ENCODE measurements at places on chromosomes 6 and 20. TPM values are rescaled to one million over a fixed set of nuclear protein-coding genes. Genes with fewer than 3 reads are reported as not detected.

DNA sequence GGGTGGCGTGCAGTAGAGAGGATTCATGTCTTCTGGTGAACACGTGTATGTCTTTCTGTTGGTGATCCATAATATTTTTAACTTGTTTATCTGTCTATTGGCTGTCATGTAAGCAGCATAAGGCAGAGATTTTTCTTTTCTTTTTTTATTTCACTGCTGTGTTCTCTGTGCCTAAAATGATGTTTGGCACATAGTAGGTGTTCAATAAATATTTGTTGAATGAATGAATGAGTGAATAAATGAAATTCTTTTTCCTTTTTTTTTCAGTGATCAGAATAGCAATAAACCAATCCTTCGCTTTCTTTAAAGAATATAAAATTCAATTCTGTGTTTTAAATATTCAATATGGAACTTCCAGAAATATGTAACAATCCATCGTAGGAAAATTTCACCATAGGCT is 30.0 kb downstream of the MAK start:
- no peak for DNase-seq

GRCh38 chr20:52621401-52621800 is 350.8 kb upstream of the TSHZ2 start:
- no peak for DNase-seq

DNA sequence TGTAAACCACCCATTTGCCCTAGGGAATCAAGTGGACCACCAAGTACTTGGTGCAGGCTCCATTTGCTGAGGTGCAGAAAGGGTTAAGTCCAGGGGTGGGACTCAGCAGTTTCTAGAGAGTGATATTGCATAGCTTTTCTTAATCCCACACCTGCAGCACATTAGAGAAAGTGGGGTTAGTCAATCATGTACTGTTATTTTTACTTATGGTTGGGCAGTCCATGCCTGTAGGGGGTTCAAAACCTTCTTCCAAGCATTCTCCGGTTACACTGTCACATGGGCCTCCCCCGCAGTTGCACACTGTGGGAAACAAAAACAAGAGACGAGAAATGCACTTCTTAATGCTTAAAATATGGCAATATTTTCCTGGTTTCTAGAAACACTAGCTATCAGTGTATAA is 65.5 kb downstream of the LAMA4 start:
- no peak for DNase-seq

DNA sequence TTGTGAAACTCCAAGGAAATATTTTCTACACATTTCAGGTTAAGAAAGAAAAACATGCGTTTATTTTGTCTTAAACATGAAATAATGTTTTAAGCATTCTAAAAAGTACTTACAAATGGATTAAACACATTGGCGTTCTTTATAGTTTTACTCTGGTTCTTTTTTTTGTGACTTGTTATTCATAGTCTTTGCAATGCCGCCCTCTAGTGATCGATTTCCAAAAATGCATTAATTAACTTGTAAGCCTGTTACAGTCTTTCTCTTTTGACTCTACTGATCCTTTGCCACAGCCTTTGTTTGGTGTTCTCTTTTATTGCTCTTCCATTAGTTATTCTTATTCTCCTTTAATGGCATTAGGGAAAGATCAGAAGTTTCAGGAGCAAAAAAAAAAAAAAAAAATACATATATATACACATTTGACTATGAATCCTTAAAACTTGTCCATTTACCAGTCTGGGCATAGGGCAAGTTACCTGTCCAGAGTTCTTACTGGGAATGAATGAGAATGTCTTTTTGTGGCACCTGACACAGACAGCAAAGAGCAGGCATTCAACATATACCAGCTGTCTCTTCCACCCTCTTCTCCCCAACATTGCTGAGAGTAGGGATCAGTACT is 59.9 kb downstream of the MACROD2 start:
- DNase-seq: no peak

- DNase-seq: no peak
Measured at GRCh38 chr20:6993511-6993910, 226.0 kb downstream of the BMP2 start.

- DNase-seq: no peak
Measured at GRCh38 chr20:22586645-22587310, 2.4 kb upstream of the FOXA2 start.

DNA sequence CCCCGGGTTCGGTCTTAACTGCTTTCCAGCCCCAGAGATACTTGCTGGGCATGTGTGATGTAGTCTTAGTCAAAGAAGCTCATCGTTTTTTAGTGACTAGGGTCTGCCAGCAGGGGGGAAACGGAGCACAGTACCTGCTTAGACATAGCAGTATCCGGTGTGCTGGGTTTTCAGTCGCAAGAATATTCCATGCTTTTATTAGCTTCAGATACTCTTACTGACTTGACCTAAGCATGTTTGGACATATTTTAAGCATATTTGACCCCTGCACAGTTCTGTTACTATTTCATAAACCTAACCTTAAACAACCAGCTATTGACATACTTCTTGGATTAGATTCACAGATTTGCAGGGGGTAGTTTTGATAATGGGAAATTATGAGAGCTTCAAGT is 3.0 kb downstream of the E2F3 start:
- DNase-seq: no peak

DNA sequence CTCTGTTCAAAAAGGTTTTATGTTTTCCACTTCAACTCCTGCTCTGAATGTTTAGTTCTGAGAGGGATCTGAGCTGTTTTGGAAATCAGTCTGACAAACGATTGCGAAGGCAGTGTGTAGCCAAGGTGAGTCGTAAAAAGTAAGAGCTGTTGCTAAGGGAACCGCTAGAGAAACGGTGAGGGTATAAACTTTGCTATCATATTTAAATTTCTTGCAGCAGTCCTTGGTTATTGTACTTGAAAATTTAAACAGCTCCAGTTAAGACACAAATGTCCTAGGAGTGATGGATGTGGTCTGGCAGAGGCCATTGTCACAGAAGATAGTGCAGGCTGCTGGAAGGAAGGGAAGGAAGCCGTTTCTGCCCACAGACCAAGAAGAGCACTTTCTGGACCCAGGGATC is 64.9 kb upstream of the CITED2 start:
- no peak for DNase-seq

- peak; percentile 84 for DNase-seq
Measured at GRCh38 chr6:16331384-16332174, 93.2 kb downstream of the GMPR start.

DNA sequence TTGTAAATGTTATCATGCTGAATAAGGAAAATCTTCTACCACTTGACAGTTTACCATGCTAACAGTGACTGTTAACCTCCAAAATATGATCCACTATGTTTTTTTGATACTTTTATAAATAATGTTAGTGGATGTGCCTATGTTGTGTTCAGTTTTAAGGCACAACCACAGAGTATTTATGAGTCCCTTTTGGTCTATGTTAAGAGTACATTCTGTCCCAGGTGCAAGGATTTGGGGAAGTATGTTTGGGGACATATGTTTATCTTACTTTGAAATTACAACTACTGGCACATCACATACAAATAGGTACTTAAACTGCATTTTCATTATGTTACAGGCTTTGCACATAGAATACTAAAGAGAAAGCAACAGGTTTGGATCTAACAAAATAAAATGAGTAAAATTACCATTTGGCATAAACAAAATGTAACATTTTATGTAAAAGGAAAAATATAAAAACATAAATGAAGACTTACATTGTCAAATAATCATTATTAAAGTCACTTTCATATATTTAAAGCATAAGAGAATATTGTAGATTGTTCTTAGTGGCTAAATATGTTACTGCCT is 71.2 kb downstream of the SESN1 start:
- DNase-seq: no peak

DNA sequence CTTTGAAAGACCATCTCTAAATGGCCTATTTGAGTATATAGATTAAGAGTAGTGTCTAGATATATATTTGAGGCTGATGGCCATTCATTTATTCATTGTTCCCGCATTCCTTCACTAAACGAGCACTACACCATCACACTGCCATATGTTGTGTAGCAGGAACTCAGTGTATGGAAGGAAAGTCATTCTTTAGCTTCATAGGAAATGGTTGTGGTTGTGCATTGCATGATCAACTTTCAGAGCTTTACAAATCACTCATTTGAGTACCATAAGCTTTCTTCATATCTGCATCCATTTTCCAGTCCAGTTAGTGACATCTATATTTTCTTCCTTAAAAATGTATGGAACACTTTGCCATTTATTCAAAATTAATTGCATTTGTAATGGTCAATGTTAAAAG is 97.9 kb downstream of the ARID1B start:
- DNase-seq: no peak

DNA sequence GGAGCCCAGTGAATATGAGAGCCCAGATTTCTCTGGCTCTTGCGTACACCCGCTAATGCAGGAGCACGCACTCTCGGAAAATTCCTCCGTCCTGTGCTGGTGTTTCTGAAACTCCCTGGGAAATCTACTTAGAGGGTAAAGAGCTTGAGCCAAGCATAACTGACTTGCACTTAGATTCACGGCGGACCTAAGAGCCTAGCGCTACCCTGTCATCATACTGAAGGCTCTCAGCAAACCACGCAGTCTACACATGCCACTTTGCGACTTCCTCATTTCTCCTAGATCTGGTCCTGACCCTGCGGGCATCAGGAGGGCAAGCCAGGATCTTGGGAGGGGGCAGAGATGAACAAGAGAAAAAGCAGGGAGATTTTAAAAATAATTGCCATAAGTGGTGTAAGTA is 324.7 kb downstream of the CD83 start:
- no peak for DNase-seq

DNA sequence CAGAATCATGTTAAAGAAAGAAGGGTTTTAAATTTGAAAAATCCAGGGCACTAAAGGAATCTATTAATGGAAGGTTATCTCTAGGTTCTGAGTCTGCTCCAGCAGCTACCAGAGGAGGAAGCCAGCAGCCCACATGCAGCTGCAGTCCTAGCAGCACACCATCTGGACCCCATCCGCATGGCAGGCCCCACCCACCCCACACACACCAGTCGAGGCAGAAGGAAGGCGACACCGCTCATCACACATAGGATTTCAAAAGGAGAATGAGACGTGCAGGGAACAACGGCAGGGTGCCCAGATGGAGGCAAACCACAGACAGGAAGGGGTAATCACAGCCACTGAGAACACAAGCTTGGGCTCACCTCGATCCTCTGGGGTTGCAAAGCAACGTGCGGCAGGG is 78.9 kb downstream of the GINS1 start:
- DNase-seq: no peak

- DNase-seq: no peak
Measured at GRCh38 chr6:83685481-83685880, 23.4 kb downstream of the SNAP91 start.

DNA sequence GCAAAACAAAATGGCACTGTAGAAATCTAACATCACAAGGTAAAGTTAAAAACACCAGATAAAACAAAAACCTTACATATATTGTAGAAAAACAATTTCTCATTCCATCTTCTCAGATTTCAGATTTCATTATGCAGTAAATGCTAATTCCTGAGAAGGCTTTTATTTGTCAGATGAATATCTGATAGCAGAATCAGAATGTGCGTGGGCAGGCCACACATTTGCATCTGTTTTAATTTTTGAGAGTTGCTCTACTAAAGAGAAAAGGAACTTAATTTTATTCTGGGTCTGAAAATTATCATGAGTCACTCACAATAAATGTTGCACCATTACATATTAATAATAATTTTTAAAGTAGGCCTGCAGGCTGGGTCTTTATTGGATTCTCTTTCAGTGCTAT is 329.3 kb upstream of the SPTLC3 start:
- DNase-seq: no peak

DNA sequence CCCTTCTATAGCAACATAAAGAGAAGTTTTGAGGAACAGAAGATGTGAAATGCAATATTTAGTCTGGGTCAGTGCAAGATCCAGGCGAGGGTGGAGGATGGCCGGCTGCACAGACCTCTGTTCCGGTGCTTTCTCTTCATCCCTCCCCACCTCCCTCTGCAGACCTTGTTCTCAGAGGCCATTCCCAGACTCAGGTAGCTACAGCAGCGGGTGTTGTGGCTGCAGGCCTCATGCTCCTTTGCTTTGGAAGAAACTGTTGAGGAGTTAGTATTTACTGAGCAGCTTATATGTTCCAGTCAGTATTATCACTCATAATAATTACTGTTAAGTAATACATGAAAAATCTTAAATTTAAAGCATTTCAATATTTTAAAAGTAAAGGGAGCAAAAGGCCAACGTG is 1.7 kb downstream of the BTN3A3 start:
- DNase-seq: no peak

GRCh38 chr6:62904687-62905086 is 306.6 kb upstream of the FKBP1C start:
- no peak for DNase-seq

DNA sequence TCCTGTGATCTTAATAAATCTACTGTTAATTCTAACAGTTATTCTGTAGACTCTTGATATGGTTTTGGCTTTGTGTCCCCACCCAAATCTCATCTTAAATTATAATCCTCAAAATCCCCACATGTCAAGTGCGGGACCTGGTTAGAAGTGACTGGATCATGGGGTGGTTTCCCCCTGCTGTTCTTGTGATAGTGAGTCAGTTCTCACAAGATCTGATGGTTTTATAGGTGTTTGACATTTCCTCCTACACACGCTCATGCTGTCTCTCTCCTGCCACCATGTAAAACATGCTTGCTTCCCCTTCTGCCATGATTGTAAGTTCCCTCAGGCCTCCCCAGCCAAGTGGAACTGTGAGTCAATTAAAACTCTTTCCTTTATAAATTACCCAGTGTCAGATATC is 10.5 kb upstream of the EPB41L2 start:
- DNase-seq: no peak

GRCh38 chr6:157460182-157460999 is 79.4 kb downstream of the ZDHHC14 start:
- DNase-seq: no peak

- DNase-seq: no peak
Measured at GRCh38 chr6:100372326-100373091, 92.2 kb downstream of the SIM1 start.

Gene ZBTB12
- 8.4 TPM for total RNA-seq

Gene CTAGE9
- total RNA-seq: not detected

Gene DNAH8
- 0.13 TPM for total RNA-seq

Gene PGK2
- total RNA-seq: not detected

Gene FBXL4
- total RNA-seq: 40.7 TPM

Gene SERPINB1
- 46.1 TPM for total RNA-seq

Gene CCN2
- 176 TPM for total RNA-seq

Gene ELOVL5
- total RNA-seq: 115 TPM

All from sciatic nerve (tissue), 2 donors.